ENCODE measurements at places on chromosomes 13 and 19.

- DNase-seq = no peak
These were observed 3.6 kb upstream of the HPN start for GRCh38 chr19:35037716-35038622.

DNA sequence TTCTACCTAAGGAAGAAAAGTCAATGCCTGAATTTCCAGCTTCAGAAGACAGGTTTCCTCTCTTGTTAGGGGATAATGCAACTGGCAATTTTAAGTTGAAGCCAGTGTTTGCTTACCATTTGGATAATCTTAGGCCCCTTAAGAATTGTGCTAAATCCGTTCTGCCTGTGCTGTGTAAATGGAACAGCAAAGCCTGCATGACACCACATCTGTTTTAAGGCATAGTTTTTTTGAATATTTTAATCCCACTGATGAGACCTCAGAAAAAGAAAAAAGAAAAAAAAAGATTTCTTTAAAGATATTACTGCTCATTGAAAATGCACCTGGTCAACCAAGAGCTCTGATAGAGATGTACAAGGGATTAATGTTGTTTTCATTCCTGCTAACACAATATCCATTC, 419.2 kb downstream of the SLITRK6 start:
- no peak for DNase-seq

DNA sequence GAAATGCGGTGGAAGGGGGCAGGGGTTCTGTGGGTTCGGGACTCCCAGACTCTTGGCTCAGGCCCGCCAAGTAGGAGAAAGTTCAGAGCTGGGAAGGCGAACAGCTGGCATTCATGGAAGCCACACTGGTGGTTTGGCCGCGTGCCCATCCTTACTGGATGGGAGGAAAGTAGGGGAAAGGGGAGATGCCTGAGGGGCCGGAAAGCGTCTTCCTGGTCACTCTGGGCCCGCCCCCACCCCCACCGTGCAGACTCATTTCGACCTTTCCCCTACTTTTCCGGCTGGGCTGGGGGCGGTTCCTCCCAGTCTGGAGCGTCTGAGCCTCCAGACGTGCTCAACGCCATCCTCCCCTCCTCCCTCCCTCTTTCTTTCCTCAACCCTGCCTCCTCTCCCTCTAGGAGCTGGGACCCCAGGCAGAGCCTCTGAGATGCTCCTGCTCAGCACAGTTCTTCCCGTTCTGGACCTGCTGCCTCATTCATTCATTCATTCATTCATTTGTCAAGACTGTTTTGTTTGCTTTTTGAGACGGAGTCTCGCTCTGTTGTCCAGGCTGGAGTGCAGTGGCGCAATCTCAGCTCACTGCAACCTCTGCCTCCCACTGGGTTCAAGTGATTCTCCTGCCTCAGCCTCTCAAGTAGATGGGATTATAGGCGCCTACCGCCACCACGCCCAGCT, 3.5 kb downstream of the ANGPTL4 start:
- DNase-seq = no peak

DNA sequence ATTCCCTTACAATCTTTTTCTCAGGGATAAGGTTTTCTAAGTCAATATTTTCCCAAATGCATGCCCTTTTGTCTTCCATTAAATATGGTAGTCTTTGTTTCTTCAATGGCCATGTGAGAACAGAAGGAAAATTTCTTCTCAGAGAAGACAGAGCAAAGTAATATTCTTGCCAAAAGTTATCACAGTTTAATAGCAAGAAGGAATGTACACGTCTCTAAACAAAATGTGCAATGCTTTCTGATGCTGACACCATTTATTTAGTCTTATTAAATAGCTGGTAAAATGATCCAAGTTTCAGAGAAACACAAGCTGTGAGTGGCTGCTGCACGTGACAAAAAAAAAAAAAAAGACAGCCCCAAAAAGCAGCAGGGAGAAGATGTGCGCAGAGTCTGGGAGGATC, 542.5 kb downstream of the GPC6 start:
- DNase-seq = no peak

GRCh38 chr13:76012091-76012721, 376.1 kb downstream of the LMO7 start:
- no peak for DNase-seq

GRCh38 chr13:112655913-112656312, 33.9 kb upstream of the ATP11A start:
- DNase-seq = no peak

GRCh38 chr13:33846303-33847062, 28.5 kb downstream of the RFC3 start:
- no peak for DNase-seq

GRCh38 chr13:48575031-48575430, 42.2 kb upstream of the RCBTB2 start:
- DNase-seq = no peak

DNA sequence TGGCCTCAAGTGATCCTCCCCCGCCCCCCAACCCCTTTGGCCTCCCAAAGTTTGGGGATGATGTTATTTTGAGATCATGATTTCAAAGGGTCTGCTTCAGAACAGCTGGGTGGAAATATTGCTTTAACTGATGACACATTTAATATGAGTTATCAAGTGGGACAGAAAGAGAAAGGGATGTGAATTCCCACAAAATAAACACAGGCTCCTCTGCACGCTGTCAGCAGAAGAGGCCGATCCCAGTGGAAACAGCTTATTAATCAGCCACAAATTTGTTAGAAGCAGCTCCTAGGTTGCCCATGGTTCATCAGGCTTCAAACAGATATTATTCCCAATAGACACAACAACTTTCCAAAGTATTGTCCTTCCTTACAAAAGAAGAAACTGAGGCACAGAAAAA, 4.7 kb downstream of the DCLK1 start:
- no peak for DNase-seq

GRCh38 chr13:91311491-91311890, 36.0 kb upstream of the MIR17HG start:
- no peak for DNase-seq

DNA sequence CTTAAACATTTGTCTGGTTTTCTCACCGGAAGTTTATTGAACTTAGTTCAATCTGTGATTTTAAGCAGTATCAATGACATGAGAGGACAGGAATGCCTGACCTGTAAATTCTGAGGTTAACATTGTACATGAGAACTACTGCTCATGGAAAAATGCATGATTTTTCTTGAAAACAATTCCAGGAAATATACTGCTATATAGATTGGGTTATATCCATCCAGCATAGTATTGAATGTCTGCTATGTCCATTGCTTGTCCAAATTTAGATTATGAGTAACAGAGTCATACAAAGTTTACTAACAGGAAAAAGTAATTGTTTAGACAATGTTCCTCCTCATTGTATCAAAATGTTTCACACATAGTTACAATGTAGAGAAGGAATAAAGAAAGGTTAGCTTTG, 606.8 kb downstream of the DACH1 start:
- DNase-seq = no peak

DNA sequence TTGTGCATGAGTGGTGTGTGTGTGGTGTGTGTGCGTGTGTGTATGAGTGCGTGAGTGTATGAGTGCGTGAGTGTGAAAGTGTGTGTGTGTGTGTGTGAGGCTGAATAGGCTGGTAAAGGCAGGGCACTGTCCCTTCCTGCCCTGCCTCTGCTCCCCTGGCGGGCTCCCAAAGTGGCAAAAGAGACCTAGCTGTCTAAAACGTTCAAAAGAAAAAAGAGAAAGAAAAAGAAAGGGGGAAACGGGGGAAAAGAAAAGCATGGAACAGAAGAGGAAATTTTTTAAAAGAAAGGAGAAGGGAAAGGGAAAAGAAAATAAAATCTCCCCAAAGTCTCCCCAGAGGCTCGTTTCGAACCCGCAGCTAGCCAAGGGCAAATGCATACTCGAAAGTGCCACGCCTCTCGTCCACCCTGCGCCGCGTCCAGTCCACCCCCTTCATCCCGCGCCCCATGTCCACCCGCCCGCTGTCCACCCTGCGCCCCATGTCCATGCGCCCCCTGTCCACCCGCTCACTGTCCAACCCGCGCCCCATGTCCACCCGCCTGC, 37.0 kb upstream of the FLT1 start:
- DNase-seq = no peak

DNA sequence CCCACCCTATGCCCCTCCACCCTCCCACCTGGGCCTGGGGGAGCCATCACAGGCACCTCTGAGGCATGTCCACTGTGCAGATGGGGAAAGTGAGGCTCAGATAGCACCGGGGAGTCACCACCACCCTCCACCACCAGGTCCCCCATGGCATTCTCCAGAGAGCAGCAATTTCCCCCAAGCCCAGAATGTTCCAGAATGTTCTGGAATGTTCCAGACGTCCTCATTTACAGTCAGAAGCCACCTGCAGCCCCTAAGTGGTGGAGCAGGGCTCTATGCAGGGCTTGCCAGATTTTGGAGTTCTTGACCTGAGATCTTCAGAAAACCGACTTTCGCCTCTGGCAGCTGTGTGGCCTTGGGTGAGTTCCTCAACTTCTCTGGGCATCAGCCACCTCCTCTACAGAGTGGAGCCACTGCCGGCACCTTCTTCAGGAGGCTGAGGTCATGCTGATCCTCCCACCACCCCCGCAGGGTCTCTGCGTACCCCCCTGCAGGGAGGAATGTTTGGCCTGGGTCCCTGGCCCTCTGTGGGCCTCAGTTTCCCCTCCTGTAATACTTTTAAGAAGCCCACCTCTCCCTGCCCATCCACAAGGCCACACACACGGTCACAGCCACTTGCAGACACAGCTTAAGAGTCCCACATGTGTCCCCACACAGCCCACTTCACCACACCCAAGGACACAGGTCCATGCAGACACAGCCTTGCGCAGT, 6.2 kb downstream of the FUT5 start:
- DNase-seq = no peak

- DNase-seq = no peak
These were observed 70.6 kb downstream of the HSPH1 start for GRCh38 chr13:31090961-31091624.

DNA sequence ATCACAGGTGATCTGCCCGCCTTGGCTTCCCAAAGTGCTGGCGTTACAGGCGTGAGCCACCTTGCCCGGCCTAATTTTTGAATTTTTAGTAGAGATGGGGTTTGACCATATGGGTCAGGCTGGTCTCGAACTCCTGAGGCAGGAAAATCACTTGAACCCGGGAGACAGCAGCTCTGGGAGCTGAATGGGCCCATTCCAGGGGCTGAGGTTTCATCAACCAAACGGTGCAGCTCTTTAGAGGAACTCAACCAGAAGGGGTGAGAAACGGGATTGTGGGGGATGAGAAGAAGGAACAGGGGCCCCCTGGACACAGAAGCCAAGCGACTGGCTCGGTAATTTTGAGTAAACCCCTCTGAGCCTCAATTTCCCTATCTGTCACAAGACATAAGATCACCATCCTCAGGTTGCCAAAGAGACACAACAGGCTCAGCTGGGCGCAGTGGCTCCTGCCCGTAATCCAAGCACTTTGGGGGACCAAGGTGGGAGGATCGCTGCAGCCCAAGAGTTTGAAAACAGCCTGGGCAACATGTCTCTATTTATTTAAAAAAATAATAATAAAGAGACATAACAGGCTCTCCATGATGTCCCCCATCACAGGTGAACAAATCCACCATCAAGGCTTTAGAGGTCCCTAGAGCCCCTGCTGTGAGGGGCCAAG, 562 bp downstream of the IQCN start:
- no peak for DNase-seq

DNA sequence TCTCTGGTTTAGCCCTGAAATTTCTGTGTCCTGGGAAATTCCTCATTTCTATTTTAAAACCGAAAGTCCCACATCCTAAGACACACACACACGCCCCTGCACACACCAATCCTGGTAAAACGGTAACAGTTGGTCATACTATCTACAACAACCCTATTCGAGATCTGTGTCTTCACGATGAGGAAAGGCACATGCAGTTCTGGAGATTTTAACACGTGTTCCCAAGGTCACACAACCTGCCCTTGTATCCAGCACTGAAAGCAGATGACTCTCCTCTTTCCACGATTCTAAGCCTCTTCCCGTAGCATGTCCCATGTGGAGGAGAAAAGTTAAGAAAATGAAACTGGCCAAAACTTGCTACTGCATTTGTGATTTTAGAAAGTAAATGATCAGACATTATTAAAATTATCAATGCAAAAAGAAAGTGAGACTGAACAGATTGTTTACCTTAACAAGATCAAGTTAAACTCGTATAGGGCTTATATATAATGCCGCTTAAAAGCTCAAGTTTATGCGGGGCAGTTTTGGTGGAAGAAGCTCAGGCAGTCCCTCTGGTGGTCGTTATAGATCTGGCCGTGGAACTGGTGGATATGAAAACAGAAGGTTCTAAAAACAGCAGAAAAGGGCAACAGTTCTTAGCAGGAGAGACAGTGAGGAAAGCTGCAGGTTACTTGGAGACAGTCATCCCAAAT, 32.7 kb downstream of the VSTM1 start:
- DNase-seq = no peak

DNA sequence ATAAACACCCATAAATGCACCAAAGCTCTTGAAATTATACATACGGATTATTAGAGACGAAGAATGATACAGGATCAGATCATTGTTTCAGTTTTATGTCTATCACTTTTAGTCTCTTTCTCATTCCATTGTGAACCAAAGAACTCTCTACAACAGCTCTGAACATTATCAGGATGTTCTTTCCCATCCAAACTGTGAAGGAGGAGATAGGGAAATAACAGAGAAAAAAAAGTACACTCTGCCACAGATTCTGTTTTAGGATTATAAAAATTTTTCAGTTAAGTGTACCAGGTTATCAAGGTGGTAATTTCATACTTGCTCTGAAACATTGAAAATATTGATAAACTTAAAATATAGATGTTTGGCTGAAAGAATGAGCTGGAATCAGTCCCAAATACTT, 270.9 kb downstream of the MZT1 start:
- DNase-seq = no peak

DNA sequence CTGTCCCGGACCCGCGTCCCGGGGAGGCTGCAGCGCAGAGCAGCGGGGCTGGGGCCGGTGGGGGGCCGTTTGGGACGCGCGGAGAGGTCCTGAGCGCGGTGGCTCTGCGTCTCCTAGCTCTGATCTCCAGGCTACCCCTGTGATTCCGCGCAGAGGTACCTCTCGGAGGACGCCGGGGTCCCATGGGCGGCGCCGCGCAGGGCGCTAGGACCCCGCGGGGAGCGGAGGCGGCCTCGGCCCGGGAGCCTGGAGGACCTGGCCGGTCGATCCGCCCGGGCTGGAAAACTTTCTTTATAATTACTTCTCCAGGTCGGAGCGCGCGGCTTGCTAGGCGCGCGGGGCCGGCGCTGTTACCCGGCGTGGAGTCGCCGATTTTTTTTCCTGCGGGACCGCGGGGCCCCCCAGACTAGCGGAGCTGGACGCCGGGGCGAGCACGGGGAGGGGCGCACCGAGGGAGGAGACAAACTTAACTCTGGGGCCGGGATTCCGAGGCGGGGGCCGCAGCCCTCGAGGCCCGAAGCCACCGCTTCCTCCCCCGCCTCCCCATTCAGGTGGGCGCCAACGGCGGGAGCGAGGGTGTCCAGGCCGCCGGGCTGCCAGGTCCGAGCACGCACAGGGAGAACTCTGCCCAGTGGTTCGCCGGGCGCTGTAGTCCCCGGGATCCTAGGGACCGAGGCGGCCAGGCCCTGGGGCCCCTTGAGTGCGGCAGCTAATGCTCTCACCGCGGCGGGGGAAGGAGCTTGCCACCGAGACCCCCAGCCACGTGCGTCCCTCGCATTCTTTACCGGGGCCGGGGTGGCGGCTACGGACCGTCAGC, 848 bp upstream of the CEBPA start:
- no peak for DNase-seq

DNA sequence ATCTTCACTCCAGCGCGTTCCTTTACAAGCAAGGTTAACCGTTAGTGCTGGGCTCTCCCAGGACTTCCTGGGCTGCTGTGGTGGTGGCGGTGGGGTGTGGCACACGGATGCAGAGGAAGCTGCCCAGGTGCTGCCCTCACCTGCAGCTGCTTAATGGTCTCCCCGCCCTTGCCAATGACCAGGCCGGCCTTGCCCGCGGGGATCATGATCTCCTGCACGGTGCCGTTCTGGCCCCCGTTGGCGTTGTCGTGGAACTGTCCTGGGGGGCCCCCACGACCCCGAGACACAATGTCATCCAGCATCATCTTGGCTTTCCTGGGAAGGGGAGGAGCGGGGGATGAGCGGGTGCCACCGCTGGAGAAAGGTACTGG, 6.1 kb downstream of the KHSRP start:
- no peak for DNase-seq
